ENCODE measurements at places on chromosomes 3 and 15.

- no peak for DNase-seq
Observed at GRCh38 chr3:193813501-193813830, 220.5 kb downstream of the OPA1 start.

DNA sequence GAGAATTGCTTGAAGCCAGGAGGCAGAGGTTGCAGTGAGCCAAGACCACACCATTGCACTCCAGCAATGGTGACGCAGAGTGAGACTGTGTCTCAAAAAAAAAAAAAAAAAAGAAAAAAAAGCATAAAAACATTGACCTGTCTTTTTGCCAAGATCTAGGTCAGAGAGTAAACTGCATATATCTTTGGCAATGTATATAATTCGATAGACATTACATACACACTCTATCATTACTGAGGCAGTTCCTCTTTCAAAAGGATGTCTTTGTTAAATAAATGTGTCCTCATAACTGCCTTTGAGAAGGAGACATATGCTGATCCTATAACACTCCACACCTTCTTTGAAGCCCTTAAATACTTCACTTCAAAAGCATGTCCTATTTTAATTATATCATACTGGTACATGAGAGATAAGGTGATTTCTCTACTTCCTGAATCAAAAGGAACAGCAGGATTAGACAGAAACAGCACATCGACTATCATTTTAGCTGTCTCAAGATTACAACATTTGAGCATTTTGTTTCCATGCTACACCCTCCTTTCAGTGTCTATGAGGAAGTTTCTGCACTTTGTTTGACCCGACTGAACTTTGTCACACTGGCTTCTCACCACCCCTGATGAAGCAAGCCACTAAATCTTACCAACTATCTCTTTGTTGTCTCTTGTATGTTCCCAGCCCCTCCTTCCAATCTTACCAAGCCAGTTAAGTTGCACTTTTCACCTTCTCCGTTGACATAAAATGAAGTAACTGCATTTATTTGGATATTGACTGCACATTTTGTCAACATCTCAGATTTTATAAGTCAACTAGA, 335.8 kb downstream of the MECOM start:
- no peak for DNase-seq

DNA sequence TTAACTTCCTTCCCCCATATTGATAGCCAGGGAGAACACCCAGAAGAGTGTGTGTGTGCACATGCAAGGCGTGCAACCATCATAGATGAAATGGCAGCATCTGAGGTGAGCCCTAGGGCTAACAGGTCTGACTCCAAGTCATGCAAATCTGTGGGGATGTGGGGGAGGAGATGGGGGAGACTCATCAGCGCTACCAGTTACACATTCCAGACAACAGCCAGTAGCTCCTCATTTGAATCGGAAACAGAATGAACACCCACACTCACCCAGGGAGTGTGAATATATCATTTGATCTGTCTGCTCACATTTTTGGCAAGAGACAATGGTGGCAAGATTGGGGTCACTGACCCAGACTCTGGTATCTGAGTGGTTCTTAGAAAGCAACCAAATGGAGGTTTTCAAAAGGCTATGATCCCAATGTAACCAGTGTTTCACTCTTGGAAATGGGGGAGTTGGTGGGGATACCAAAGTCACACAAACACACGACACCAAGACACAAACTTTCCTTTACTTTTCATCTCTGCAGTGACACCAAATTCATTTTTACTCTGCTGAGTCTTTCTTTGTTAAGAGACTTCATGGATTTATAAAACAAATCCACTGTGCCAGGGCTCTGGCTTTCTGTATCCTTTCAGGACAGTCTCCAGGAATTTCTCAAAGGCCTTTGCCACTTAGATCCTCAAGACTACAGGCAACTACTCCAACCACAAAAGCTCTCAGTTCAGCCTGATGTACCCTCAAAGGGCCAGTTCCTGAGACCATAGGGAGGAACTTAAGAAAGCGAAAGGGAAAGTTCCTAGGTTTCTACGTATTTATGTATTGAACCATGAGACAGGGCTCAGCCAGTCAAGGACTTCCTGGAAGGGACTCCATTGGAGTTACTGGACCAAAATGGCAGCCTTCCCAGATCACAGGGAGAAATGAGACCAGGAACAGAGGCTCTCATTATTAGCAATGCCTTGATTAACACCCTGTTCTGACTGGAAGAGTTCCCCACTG, 2.2 kb downstream of the CDCP1 start:
- DNase-seq, result no peak

GRCh38 chr3:149717391-149718056, 34.8 kb downstream of the COMMD2 start:
- peak; percentile 58 for DNase-seq

DNA sequence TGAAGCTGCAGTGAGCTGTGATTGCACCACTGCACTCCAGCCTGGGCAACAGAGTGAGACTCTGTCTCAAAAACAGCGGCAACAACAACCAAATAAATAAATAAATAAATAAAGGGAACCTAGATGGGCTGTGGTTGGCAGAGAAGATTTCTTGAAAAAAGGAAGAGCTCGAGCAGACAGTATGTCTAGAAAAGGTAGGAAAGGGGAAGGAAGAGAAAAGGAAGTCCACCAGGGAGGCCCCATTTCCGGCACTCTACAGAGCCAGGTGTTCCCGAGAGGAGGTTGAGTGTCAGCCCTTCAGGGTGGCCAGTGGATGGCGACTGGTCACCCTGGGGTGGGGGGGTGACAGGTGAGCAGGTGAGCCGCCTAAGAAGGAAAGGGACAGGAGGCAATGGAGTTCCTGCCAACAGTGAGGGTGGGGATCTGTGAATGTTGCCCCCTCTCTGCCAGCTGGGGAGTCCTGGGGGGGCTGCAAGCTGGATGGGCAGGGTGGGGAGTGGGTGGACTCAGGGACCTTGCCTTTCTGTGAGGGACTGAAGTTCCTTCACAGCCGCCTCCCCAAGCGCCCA, 14.8 kb downstream of the PAQR5 start:
- DNase-seq, result no peak

- DNase-seq, result peak; percentile 18
Observed at GRCh38 chr3:36817806-36818533, 53.6 kb upstream of the DCLK3 start.

DNA sequence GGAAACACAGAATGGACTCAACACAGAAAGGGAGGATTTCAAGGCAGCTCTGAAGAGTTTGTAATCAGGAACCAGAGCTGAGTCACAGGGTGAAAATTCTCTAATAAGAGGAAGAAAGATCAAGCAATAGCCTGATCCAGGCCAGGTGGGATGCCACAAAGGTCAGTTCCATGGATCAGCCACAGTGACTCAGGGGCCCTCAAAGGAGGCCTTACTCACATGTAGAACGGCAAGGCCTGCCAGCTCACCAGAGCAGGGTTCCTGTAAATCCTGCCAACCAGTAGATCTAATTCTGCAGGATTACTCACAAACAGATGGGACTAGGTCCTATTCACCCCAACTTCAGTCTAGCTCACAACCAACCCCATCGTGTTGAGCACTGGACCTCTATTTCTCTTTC, 78.3 kb upstream of the PPP2R3A start:
- no peak for DNase-seq

DNA sequence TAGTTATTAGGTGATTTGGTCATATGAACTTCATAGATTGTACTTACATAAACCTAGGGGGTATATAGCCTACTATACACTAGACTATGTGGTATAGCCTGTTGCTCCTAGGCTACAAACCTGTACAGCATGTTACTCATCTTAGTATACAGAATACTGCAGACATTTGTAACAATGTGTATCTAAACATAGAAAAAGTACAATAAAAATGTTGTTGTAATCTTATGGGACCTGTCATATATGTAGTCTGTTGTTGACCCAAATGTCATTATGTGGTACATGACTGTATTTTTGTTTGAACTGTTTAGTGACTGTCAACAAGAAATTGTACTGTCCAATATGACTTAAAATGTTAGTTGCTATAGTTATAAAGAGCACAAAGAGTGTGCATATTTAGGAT, 69.8 kb downstream of the TCF12 start:
- no peak for DNase-seq

- no peak for DNase-seq
Observed at GRCh38 chr3:111521891-111522290, 20.1 kb upstream of the CD96 start.

DNA sequence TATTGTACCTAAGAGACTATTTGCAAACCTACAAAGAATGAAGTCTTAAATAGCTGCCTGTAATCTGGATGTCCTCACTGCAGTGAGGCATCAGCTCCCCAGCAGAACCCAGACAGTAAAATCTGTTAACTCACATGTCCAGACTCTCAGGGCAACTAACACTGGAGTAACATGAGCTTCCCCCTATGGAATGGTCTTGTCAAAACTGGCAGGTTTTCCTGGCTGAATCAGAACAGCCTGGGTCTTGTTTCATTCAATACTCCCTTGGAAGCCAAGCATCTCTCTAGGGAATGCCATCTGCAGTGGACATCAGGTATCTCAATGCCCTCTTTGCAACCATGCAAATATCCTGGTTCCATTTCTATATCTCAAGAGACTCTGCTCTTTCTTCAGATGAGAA, 24.4 kb downstream of the PTPN9 start:
- no peak for DNase-seq

DNA sequence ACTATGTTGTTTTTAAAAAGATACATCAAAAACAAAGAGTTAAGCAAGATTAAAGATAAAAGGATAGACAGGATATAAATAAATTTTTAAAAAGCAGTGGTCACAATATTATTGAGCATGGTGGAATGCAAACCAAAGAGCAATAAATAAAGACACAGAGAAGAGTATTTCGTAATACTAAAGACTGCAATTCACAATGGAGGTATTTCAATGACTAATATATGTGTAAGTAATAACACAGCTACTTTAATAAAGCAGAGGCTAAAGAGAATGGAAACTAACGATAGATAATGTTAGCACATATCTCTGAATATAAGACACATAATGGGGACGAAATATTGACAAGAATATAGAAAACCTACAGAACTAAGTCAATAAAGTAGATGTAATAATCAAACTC, 219.6 kb downstream of the WDR72 start:
- no peak for DNase-seq

DNA sequence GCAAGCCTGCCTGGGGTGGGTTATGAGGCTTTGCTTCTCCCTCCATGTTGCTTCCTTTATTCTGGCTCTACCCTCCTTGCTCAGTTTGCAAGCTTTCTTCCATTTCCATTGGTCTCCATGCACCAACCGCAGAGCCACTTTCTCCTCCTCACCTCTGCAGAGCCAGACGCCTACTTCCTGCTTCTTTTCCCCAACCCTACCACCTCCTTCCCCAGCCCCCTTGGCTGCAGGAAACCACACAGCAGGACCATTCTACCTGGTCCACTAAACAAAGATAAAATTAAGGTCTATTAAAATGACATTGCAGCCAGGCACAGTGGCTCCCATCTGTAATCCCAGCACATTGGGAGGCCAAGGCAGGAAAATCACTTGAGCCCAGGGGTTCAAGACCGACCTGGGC, 10.0 kb upstream of the CAV3 start:
- DNase-seq, result no peak

GRCh38 chr15:85950101-85950500, 129.6 kb upstream of the AGBL1 start:
- DNase-seq, result peak; percentile 51

GRCh38 chr3:110624576-110624975, 447.0 kb upstream of the NECTIN3 start:
- no peak for DNase-seq

- no peak for DNase-seq
Observed at GRCh38 chr15:56741541-56741940, 8.2 kb upstream of the ZNF280D start.

- DNase-seq, result no peak
Observed at GRCh38 chr3:156973954-156974353, 147.8 kb downstream of the LEKR1 start.

- peak; percentile 49 for DNase-seq
Observed at GRCh38 chr3:43879166-43879565, 188.4 kb downstream of the ABHD5 start.

GRCh38 chr3:169404520-169404890, 259.0 kb downstream of the MECOM start:
- no peak for DNase-seq

- DNase-seq, result peak; percentile 97
Observed at GRCh38 chr3:123636431-123636841, 51.6 kb upstream of the HACD2 start.

DNA sequence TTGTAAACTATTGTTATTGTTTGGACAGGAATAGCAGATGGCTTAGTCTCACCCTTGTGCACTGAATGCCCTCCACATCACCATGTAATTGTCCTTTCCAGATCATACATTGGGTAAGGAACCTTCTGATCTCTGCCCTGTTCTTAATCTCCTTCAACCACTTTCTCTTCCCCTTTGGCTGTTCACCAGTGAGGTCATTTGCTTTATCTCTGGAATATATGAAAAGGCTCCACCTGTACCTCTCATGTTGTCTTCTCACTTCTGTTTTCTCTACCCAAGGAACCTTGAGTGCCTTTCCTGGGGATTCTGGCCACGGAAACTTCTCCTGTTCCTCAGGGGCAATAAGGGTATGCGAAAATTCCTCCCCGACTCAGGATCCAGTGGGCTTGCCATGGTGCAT, 28.5 kb downstream of the MCTP2 start:
- no peak for DNase-seq

DNA sequence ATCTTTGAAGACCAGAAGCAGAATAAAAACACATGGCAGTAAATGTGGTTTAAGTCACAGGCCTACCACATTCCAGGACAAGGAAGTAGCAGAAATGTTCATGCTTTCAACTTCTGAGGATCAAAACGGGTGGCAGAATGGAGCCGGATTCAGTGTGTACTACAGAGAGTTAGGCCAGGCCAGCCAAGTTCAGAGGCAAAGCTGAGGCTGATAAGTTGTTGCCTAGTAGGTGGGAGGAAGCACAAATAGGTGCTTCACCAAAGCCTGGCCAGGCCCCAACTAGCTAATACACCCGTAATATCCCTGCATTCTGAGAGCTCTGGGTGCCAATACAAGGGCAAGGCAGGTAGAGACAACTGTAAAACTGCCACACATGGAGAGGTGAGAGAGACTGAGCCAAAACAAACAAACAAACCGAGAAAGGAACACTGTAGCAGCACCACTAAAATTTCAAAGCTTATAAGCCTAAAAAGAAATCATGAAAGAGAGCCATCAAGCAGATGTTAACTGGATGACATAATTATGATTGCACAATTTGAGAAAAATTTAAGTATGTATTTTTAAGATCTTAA, 156.4 kb upstream of the CBLB start:
- no peak for DNase-seq

DNA sequence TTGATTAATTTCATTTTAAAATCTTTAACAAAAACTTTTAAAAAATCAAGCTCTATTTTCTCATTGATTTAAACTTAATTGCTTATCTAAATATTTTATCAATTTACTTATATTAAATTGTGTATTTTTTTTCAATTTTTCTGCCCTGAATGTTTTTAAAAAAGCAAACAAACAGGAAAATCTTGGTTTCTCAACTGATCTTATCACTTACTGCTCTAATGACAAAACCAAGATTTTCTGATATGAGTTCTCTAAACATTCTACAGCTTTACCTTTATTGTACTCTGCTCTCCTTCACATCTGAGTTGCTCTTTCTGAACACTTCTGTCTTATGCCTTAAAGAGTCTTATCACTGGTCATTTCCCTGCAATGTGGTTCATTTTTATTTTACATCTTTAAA, 587.8 kb upstream of the BCHE start:
- no peak for DNase-seq

- peak; percentile 62 for DNase-seq
Observed at GRCh38 chr15:63603516-63603915, 6.3 kb downstream of the FBXL22 start.

GRCh38 chr3:132645058-132645457, 14.6 kb downstream of the ACAD11 start:
- DNase-seq, result no peak

- DNase-seq, result no peak
Observed at GRCh38 chr3:52204337-52205073, 6.5 kb downstream of the ALAS1 start.
